ENCODE measurements at places on chromosomes 7 and 10.

- no peak for DNase-seq
Measured at GRCh38 chr7:123120286-123120685, 79.5 kb downstream of the SLC13A1 start.

DNA sequence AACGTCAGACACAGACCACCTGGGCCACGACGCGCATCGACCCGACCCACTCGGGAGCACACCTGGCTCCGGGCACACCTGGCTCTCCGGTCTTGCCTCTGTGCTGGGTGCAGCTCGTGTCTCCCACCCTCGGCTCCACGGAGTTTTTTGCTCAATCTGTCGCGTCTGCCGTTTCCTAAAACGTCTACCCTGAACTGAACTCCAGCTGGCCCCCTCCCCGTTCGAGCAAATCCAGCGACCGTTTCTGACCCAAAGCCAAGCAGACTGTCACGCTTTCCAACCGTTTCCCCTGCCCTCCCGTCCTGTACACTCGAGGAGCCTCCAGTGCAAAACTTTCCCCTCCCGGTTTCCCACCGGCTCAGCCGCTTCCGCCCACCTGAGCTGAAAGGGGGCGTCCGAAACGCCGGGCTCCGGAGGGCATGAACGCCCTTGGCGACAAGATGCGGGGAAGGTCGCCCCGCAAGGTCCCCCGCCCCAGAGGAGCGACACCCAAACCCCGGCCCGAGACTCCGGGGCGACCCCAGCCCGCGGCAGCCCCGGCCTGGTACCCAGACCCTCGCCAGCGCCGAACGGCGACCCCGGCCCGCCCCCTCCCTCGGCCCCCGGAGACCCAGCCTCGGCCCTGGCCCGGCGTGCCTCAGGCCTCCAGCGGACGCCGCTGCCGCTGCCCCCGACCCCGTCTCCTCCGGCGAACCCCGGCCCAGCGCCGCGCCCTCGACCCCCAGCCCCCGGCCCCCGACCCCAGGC is 557 bp downstream of the CYTH3 start:
- DNase-seq, result no peak

DNA sequence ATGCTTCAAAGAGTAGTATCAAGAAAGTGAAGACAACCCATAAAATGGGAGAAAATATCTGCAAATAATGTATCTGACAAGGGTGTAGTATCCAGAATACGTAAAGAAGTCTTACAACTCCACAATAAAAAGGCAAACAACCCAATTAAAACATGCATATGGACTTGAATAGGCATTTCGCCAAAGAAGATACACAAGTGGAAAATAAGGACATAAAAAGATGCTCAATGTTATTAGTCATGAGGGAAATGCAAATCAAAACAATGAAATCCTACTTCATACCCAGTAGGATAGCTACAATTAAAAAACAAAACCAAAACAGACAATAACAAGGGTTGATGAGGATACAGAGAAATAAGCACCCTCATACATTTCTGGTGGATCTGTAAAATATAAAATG is 79.2 kb downstream of the NUDCD3 start:
- DNase-seq, result no peak

- DNase-seq, result peak; percentile 15
Measured at GRCh38 chr10:97842656-97843280, 6.9 kb upstream of the GOLGA7B start.

DNA sequence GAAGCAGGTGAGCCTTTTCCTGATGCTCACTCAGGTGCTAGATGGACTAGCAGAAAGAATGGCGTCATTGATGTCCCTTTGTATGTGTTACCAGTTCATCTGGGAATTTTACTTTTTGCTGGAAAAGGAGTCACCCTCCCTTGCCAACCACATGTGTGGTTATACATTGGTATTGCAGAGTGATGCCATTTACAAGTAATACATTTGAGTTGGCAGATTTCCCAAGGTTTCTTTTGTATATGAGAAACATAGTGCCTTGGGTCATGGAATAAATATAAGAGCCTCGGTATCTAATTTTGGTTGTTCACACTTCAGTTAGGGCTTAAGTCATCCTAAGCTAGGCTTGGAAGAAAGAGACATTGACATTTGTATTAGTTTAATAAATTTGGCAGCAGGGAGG is 10.4 kb upstream of the ATXN7L1 start:
- DNase-seq, result no peak

DNA sequence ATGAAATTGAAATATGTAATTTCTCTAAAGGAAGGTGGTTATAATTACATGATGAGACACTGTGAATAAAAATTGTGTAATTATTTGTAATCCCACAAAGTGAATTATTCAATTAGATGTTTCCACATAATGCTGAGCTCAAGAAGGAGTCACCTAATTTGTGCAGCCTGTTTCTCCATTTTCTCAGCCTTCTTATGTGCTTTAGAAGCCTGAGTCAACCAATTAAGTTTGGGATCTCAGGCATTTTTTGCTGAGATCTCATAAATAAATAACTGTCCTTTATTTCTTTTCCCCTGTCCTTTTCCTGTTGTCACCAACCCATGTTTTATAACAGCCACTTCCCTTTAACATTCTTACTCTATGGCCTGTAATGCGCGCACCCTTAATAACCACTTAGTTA is 506.5 kb upstream of the SEMA3D start:
- no peak for DNase-seq

GRCh38 chr7:91288208-91288824 is 24.1 kb downstream of the FZD1 start:
- DNase-seq, result peak; percentile 75

DNA sequence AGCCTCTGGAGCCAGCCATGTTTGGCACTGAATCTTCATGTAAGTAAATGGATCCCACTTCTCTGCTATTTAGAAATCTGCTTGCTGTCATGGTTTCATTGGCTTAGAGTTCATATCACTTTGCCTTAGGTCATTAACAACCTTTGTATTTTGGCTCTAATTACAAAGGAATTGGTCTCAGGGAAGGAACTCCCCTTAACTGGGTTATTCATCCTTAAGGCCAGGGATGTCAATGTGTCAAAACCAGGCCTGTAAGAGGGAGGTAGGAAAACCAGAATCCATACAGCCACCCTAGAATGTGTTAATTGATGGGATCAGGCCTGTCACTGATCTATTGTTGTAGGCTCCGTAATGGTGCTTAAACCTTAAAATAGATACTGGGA is 67.3 kb downstream of the ST7 start:
- no peak for DNase-seq

- DNase-seq, result peak; percentile 16
Measured at GRCh38 chr10:75375838-75376237, 25.7 kb downstream of the ZNF503 start.

DNA sequence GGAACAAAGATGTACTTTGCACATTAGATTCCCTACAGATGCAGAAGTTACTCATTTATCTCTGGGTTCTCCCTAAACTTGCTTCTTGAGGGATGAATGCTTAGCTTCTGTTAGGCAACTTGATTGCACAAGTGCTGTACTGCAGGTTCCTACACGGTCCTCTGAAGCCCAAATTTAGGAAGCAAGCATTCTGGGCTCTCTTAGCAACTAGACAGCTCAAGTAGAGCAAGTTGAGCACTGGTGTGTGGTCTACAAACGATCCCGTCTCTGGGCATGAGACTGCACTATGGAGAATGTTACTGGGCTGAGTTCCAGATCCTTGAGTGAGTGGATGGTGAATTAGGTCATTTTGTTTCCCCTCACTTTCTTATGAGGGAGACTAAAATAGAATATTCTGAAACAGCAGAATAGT is 14.3 kb downstream of the SEMA3D start:
- DNase-seq, result no peak

DNA sequence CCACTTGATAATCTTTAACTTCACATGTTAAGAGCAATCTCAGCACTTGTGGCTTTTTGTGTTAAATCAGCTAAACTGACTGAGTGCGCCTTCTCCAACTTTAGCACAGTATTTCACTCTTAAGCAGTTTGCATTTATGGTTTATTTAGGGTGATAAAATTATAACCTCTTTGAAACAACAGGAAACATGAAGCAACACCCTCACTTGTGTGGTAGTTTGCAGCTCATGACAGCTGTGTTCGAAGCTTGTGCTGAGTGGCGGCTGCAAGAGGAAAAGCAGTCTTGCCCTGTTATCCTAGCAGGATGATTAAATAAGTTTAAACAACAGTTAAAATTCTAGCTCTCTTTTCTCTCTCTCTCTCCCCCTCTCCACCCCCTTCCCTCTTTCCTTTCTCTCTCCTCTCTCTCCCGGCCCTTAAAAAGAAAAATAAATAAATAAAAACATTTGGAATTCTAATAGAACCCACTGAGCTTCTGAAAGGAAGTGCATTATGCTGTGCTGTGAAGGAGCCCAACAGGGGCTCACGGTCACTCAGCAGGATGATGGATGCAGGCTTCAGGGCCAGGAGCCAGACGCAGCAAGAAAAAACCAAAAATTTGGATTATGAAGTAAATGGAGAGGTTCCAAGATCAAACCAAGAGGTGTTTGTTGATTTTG is 25.2 kb downstream of the OGDH start:
- peak; percentile 54 for DNase-seq

DNA sequence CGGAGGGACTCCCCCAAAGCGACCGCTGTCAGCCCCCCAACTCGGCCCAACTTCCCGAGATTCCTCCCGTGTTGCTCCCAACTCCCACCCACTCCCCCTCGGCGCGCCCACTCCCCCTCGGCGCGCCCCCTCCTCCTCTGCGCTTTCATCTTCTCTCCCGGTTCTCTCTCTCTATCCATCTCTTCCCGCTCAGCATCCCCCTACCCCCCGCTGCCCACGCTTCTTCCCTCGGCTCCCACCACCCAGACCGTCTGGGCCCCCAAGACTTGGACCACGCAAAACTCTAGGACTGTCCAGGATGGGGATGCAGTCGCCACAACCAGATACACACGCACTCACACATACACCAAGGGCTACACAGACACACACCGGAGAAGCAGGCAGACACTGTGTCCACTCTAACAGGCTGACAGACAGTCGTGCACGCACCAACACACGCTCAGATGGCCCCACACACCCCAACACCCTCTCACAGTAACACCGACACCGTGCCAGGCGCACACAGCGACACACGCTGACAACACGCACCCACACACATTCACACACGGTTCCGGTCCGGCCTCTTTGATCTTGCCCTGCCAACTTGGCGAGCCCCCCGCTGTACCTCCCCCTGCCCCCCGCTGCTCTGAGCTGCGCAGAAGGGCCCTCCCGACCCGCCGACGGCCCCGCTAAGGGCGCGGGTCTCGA is 1.1 kb downstream of the GRID1 start:
- peak; percentile 19 for DNase-seq

- DNase-seq, result no peak
Measured at GRCh38 chr7:115941703-115942268, 88.8 kb downstream of the TFEC start.

DNA sequence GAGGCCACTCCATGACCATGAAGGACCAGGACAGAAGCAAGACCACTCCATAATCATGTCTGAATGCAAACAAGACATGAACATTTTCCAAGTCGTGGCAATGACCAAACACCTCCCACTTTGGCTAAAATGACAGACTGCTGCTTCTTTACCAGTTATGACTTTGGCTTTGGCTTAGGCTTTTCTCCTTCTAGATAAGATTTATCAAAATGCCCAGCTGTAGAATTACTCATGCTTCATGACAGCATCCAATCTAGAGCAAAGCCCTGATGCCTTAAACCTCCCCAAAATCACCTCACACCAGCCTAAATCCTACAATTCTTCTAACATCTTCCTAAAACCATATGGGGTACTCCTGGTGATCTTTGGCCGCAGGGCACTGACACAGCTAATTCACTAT is 102.1 kb downstream of the VPS41 start:
- DNase-seq, result peak; percentile 72

DNA sequence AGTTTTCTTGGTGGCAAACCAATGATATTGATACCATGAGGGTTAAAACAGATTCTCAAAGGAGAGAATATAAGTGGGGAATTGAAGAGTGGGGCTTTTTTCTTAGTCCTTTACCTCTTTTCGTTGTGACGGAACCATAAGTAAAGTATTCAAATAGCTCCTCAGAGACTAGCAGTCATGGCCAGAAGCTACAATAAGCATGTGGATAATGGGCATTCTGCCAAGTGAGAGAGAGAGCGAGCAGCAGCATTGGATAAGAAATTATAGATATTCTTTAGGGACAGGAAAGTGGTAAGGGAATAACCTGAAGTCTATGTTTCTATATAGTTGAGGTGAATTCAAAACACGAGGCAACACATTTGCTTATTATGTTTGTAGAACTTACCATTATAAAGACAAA is 235.1 kb downstream of the SEMA3E start:
- peak; percentile 11 for DNase-seq

GRCh38 chr7:30240106-30240800 is 44.1 kb upstream of the ZNRF2 start:
- peak; percentile 63 for DNase-seq

GRCh38 chr10:67666416-67667034 is 29.5 kb downstream of the CTNNA3 start:
- DNase-seq, result peak; percentile 57

- DNase-seq, result no peak
Measured at GRCh38 chr7:69204943-69205342, 393.3 kb upstream of the AUTS2 start.

DNA sequence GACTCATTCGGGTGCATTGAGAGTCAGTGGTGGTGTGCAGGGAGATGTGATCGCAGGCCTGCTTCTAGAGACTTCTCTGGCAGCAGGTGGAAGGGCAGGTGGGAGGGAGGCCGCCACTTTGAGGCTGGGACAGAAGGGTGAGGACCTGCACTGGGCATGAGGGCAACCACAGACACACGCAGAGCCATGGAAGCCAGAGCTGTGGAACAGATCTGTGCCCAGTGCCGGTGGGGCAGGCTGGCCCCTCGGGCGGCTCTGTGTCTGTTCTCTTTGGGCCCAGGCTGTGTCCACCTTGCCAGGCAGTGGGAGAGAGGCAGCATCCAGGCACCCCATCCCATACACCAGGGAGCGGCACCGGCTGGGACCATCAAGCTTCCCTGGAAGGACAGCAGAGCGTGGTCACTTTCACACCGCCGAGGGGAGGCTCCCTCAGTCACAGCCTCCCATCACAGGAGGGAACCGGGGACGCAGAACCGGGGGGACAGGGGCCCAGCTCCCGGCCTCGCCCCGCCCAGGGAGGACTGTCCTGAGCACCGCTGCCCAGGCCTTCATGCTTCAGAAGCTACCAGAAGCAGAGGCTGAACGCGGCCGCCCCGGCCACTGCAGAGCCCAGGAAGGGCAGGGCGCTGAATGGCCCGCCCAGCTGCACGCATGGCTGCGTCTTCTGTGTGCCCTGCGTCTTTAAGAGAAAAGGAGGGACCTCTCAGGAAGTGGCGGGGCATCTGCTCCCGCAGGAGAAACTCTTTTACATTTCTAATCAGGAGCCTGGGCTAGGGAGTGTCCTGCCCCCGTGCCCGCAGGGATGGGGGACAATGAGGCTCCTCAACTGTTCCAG is 32.1 kb downstream of the EN2 start:
- no peak for DNase-seq

GRCh38 chr10:51881213-51881612 is 181.8 kb upstream of the CSTF2T start:
- DNase-seq, result no peak

- DNase-seq, result no peak
Measured at GRCh38 chr7:79810916-79811315, 323.7 kb upstream of the GNAI1 start.

DNA sequence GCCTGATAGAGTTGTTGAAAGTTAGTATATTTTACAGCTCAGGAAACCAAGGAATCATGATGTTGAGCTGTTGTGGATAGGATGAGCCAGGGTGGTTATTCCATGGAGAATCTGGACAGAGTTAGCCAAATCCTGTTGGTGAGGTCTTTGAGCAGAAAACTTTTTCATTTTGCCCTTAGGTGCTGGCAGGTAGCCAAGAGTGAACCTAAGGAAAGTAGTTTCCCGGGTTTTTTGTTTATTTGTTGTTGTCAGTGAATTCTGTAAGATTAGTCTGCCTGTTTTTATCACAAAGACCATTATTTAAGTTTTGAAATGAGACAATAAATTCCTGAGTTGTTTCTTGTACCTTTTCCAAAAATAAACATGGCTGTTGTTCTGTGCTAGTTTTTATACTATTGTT is 61.0 kb downstream of the GALNT11 start:
- no peak for DNase-seq

GRCh38 chr7:128781851-128782250 is 6.3 kb upstream of the OPN1SW start:
- DNase-seq, result no peak

All from hematopoietic multipotent progenitor cell treated with erythropoietin and hydrocortisone succinate and interleukin-3 and kit ligand, for 6 days (in vitro differentiated cells).